ENCODE measurements at places on chromosomes 2 and 18.

DNA sequence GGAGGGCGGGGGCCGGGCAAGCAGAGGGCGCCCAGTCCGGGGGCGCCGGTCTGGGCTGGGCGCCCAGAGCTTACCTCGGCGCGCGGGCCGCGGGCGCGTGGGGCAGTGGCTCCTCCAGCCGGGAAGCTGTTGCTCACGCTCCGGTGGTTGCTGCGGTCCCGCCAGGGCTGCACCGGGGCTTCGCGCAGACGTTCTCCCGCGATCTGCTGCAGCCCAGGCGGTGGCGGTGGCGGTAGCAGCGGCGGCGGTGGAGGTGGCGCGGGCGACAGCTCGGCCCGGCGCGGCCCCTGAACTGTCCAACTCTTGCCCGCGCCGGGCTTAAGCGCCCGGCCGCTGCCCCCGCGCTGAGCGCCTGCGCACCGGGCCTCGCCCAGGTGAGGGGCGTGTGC, 391 bp downstream of the ZNF385B start:
- peak; percentile 11 for DNase-seq

DNA sequence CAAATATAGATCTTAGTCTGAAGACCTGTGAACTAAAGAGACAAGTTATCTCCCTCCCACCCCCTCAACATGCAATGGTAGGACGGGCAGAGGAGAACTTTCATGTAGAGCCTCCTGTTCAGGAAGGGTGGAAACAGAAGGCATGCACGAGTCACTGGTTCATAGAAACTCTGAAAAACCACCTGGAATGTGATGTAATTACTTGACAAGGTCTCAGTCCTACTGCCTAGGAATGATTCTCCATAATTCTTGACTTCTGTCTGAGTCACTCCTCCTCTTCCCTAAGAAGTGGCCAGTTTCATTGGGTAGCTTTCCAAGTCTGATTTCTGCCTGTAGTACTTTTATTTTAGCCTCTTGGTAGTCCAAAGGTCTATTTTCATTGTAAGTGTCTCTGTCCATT, 277.3 kb downstream of the PTPRM start:
- peak; percentile 19 for DNase-seq

- peak; percentile 72 for DNase-seq
These were observed 608.0 kb upstream of the PIK3C3 start for GRCh38 chr18:41347057-41347456.

- no peak for DNase-seq
These were observed 265.1 kb downstream of the SOCS6 start for GRCh38 chr18:70553936-70554260.

Measured in fibroblast of skin of back (primary cell).